ENCODE measurements at places on chromosomes 6 and 20.

GRCh38 chr20:57410398-57410920 is 19.3 kb downstream of the RBM38 start:
- DNase-seq = no peak

GRCh38 chr6:1796706-1797529 is 187.2 kb downstream of the FOXC1 start:
- DNase-seq = no peak

DNA sequence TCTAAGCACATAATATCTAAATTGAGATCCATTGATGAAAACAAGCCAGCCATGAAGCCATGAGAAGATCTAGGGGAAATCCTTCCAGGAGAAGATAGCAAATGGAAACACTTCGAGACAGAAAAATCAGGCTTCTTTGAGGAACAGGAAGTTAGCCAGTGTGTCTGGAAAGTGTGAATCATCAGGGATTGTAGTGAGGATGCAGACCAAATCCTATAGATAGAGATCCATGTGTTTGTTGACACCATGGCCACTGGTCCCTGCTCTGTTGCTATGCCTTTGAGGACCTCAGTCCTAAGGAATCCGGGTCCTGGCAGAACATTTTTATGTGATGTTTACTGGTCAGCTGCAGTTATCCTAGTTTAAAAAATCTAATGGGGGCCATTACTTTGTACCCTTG is 6.6 kb upstream of the ELOVL2 start:
- DNase-seq = no peak

GRCh38 chr20:24784607-24785006 is 164.5 kb upstream of the CST7 start:
- DNase-seq = no peak

GRCh38 chr20:59808729-59809381 is 124.6 kb downstream of the SYCP2 start:
- no peak for DNase-seq

DNA sequence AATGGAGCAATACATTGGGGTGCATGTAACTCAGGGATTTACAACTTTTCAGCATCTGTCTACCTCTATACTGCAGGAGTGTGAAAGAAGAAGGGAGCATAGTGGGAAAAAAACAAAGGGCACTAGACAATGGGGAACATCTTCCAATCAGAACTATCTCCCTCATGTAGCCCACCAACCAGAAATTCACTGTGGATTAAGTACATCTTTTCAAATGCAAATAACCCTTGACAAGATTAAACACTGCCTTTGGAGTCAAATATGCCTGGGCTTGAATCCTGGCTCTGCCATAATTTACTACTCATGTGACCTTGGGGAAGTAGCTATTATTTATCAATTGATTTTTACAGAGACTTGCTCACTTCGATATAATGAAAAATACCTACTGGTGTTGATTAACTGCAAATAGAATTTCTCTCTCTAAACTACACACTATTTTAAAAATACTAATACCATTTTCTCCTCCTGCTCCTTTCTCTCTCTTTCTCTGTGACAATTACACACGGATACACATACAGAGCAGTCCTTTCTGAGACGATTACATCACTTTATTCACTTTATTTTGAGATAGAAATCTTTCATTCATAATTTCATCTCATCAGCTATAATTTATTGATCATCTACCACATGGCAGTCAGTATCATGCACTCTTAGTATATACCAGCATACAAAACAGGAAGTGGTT is 783.7 kb downstream of the FRK start:
- no peak for DNase-seq

DNA sequence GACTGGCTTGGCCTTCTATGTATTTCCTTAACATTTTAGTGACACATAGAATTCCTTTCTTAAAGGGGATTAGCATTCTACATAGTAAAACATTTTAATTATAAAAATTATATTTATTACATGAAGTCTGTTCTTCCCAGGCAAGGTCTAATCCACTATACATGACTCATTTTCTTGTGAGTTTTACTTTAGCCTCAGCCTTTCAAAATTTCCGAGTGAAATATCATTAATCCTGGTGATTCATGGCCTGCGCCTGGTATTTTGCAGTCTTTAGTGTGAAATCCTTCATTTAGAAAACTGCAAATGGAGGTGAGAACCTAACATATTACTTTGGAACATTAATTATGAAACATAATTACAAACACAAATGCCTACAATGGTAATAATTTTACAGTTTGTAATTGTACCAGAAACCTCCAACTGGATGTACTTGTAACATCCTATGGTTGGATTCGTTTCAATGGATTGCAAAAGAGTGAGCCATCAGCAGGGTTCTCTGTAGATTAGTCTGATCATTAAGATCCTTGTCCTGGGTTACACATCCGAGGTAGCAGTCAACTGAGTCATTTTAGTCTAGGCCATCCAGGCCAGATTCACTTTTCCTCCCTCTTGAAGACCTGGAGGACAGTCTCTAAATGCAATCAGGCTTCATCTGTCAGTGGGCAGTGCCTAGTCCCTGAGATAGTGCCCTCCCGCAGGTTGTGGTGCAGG is 272.0 kb downstream of the PACRG start:
- DNase-seq = no peak
